ENCODE measurements at places on chromosomes 4 and X. TPM values are rescaled to one million over a fixed set of nuclear protein-coding genes. Genes with fewer than 3 reads are reported as not detected.

Gene SSX3
- not detected for total RNA-seq

Gene SPP1
- total RNA-seq: 0.78 TPM

Gene TEX13B
- not detected for total RNA-seq

Gene F8
- total RNA-seq: 12.6 TPM

Gene OPRPN
- total RNA-seq: not detected

Gene KLHL34
- not detected for total RNA-seq

Gene TRIM61
- 2.5 TPM for total RNA-seq

Gene CPLX1
- not detected for total RNA-seq

Gene PPID
- 23.8 TPM for total RNA-seq

Gene MAB21L2
- total RNA-seq: not detected

Gene TXK
- total RNA-seq: not detected

Gene CTAG1B
- not detected for total RNA-seq

Gene TRPC3
- 1.6 TPM for total RNA-seq

Gene MANBA
- 25.3 TPM for total RNA-seq

Data from epithelial cell of alveolus of lung (primary cell).